ENCODE measurements at places on chromosomes 11 and 22.
A peak's percentile ranks its signal among the peaks of the same experiment; 100 is the strongest.

DNA sequence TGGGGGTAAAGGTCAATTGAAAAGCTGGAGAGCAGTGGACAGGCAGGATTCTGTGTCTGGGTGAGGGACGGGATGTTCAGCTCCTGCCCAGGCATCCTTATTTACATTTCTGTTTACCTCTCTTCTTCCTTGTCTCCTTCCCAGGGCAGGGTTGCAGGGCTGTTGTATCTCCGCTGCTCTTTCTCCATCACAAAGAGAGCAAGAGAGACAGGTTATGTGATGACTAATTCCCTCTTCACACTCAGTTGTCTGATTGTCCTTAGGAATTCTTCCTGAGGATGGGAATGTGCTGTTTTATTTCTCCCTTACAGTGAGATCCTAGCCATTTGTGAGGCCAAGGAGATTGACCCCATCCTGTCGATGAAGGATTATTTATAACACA is 104.9 kb downstream of the VPREB1 start:
- DNase-seq: no peak

- DNase-seq: no peak
Measured at GRCh38 chr11:117497206-117497951, 169.7 kb downstream of the CEP164 start.

GRCh38 chr22:29603358-29604075 is at the start of gene NF2:
Gene NF2 (plus strand): TSS chr22:29603633. CDS start chr22:29603999, 366 bp downstream.
- peak; percentile 98 for DNase-seq

- no peak for DNase-seq
Measured at GRCh38 chr11:78359921-78360320, 57.7 kb downstream of the GAB2 start.

GRCh38 chr22:30430933-30431332 is 5.4 kb downstream of the MTFP1 start:
- DNase-seq: no peak

GRCh38 chr22:27512283-27512761 is 289.2 kb downstream of the MN1 start:
- DNase-seq: no peak

- DNase-seq: no peak
Measured at GRCh38 chr11:94586546-94586945, 19.4 kb downstream of the PIWIL4 start.

DNA sequence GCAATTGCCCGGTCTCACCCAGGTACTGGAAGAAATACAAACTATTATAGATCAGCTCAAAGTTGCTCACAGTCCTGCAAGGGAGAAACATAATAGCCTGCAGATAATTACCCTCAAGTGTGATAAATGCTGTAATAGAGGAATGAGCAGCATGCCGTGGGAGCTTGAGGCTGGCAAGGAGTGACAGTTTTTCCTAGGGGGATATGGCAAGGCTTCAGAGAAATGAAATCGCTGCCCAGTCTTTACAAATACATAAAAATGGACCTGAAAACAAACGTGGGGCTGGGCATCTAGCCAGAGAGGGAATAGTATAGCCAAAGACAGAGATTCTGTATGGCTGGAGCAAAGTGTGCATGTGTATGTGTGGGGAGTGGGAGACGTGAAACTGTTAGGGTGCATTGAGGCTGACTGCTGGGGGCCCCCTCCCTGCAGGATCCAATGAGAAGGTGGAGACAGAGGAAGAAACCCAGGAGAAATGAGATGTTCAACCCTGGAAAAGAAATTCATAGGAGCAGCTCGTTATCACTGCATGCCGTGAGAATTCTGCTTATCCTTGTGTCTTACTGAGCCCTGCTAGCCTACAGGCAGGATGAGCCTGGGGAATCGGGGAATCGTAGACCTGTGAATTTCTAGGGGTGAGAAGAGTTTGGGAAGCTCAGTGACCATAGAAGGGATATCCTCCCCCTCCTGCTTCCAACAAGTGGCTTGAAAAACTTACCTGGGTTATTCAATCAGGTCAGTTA is 167.0 kb downstream of the LDLRAD3 start:
- no peak for DNase-seq

DNA sequence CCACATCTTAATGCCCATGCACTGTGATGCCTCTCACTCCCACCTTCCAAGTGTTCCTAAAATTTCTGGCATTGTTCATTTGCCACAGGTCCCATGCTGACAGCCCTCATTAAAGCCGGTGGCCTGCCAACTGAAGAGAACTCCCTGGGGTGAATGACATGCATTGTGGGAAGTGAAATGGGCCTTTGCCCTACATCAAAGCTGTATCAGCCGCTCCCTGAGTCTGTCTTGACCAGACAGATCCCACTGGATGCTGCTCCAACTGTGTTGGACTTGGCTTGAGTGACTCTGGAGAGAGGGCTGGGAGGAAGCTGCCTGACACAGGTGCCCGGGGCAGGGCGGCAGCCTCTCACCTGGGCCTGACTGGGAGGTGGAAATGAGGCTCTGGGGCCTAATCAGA is 8.8 kb upstream of the SEC14L4 start:
- no peak for DNase-seq

GRCh38 chr11:44531116-44531504 is 34.4 kb upstream of the CD82 start:
- no peak for DNase-seq

DNA sequence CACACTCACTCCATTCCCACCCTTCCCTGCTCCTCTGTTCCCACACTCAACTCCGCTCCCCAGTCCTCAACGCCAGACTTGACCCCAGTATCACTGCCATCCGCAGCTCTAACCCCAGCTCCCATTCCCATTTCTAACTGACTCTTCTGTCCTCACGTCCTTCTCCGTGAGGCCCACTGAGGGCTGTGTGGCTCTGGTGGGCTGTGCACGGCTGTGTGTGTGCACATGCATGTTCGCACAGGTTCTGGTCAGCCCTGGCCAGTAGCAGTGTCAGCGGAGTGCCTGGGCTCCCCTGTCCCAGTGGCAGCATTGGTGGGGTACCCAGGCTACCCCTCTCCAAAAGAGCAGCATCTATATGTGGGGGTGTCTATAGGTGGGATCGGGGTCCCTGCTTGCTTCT is 5.0 kb downstream of the CAPN1 start:
- no peak for DNase-seq

DNA sequence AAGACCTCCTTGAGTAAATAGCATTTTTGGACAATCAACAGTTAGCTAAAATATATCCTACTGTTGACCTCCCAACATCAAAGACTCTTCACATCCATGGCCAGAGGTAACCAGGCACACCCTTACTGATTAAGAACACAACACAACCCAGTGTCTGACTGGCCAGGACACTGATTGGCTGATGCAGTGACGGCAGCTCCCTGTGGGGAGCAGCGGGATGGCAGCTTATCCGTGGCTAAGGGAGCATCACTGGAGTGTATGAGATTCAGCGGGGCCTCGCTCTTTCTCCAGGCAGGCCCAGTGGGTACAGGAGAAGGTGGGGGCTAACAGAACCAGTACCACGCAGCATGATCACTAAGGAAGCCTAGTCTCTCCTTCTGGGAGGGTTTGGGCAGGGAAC is 10.3 kb upstream of the IL2RB start:
- no peak for DNase-seq

DNA sequence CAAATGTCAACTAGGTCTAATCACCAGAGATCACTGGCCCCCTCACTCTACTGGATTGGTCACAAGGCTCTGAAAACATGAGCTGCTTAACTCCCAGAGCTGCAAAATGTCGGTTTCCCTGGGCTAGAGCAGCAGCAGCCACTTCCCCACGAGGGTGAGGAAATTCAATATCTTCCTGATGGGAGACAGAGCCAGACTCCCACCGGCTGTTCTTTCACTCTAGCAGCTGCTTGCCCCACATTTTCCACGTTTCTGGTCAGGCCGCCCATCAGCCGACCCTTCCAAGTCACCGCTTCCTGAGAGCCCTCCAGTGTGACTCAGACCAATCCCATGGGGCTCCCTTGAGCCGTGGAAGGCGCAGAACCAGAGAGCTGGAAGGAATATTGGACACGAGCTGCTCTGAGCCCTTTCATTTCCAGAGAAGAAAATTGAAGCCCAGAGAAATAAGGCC is 227.0 kb downstream of the ADAMTS15 start:
- DNase-seq: no peak

GRCh38 chr11:86122773-86123172 is 53.9 kb upstream of the PICALM start:
- DNase-seq: no peak

- DNase-seq: no peak
Measured at GRCh38 chr11:80562523-80563125, 1121.8 kb upstream of the TENM4 start.

DNA sequence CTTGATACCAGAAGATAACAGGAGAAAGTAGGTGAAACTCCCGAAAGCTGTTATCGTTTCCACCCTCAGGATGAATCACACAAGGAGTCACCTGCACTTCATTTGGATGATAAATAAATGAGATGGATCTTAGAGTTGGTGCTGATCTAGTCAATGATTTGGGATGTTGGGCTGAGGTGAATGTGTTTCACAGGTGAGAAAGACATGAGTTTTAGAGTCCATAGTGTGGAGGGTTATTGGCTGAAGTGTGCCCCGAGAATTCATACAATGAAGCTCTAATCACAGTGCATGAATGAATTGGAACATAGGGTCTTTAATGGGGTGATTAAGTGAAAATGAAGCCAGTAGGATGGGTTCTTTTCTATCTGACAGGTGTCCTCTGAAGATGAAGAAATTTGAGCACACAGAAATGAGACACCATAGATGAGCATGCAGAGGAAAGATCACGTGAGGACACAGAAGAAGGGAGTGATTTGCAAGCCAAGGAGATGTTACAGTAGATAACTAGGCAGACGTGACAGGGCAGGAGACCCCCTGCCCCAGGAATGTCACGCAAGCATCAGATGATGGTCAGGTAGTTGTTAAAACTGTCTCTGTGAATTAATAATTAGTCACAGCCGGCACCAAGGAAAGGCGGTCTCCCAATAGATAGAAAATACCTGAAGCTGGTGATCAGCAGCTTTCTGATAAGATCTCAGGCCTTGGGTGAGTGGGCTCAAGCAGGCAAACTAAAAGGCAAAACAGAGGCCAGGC is 60.3 kb upstream of the IGLL5 start:
- no peak for DNase-seq

DNA sequence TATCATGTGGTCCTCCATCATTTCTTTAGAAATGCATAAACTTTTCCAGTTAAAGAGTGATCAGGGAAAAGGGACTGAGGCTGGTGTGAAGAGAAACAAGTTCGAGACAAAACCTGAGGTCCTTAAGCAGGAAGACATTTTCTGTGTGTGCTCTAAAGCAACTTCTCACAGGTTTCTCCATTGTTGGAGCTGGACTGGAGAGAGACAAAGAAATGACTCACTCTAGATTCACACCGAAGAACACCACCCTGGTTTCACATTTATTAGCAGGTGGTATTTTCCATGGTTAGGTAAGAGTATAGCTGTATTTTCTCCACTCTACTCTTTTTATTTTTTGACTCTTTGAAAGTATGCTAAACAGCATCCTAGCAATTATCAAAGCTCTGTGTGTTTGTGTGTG is 736.4 kb downstream of the KCNA4 start:
- DNase-seq: no peak

DNA sequence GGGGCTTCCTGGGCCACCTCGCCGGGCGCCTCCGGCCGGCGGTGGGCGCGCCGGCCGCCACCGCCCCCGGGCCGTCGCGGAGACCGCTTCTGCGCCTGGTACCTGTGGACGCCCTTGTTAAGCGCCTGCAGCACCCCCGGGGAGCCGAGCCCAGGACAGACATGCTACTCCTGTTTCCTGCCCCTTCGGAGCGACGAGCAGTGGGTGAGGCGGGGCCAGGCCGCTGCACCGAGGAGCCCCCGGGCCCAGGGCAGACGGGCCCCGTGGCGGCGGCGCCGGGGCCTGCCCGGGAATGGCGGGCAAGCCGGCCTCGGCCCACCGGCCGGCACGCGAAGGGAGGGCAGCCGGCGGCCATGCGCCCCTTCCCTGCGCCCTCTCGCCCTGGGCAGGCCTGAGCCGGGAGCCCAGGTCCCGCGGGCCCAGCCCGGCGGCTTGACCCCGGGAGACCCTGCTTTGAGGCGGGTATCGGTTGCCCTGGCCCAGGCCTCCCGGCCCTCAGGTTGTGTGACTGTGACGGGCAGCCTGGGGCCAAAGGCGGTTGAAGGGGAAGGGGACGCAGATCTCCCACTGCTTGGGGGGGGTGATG is 789 bp upstream of the KDM2A start:
- no peak for DNase-seq

DNA sequence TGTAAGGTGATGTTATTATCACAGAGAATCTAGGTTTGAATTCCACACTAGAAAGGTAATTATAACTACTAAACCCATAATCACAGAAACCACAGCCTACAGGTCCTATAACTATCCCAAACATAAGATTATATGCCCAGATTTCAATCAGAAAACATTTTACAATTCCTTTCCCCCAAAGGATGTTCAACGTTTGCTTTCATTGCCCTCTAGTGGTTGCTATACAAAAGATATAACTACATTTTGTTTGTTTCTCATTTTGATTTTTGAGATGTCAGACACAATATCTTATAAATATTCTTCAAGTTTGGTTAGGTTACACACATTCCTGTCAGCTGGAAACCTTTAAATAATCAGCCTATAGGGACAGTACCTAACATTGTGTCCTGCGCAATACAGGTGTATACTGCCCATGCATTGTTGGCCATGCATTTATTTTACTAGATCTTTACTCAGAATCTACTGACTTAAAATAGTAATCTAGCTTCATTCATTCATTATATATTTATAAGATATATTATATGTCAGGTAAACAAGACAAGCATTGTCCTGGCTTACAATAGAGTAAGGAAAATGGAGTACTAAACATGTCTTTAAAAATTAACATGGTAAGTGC is 530.5 kb upstream of the CCDC90B start:
- no peak for DNase-seq

DNA sequence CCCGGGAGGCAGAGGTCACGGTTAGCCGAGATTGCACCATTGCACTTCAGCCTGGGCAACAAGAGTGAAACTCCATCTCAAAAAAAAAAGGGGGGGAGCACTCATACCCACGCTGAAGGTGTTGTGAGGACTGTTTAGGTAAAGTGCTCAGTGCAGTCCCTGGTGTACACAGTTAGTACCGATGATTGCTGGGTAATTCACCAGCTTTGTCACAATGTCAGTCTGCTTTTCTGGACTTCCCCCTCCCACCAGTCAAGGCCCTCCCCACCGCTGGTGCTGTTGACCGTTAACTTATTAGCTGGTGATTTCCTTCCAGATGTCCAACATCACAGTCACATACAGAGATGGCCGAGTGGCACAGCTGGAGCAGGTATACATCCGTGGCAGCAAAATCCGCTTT is 11.9 kb downstream of the SNRPD3 start:
- no peak for DNase-seq

GRCh38 chr22:19871845-19872778 is 17.4 kb upstream of the GNB1L start:
- DNase-seq: no peak

DNA sequence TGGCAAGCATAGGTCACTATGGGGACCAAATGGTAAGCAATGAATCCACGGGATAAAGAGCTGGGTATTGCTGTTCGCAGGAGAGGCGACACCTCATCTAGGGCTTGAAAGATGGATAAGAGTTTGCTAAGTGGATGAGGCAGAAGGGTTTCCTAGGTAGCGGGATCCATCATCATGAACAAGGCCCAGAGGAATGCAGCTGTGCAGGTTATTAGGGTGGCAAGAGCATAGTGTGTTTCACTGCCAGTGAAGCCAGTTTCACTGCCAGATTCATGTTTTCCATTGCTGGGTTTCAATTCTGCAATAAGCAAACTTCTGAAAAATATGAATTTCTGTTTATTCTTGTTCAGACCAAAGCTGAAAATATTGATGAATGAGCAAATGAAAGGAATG is 27.2 kb downstream of the WEE1 start:
- no peak for DNase-seq

- no peak for DNase-seq
Measured at GRCh38 chr11:83153764-83154163, 3.2 kb upstream of the PCF11 start.

- no peak for DNase-seq
Measured at GRCh38 chr22:28773461-28773867, 969 bp downstream of the CCDC117 start.
